ENCODE measurements at places on chromosomes 5 and 9.

DNA sequence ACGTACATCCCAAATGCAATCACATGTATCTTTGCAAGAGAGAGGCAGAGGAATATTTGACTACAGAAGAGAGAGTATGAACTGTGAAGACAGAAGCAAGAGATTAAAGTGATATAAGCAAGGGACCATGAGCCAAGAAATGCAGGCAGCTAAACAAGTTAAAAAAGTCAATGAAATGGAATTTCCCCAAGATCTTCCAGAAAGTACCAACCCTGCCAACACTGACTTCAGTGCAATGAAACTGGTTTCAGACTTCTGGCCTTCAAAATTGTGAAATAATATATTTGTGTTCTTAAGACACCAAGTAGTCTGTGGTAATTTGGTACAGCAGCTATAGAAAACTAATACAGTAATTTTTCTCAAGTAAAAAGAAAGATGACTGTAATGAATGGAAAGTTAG, 20.9 kb downstream of the FOXI1 start:
- no peak for DNase-seq

DNA sequence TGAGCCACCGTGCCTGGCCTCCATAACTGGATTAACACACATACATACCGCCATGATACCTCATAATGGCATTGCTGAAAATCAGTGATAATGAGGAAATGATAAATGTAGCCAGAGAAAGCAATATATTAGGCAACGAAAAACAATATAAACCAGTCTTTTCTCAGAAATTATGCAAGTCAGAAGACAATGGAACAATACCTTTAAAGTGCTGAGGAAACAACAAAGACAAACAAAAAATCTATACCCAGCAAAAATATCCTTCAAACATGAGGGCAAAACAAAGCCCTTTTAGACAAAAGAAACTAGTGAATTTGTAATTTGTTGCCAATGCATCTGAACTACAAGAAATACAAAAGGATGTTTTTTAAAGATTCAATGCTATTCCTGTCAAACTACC, 98.2 kb upstream of the TNFAIP8 start:
- no peak for DNase-seq

GRCh38 chr5:136212252-136212721, 19.3 kb upstream of the SMIM32 start:
- DNase-seq = peak; percentile 81

DNA sequence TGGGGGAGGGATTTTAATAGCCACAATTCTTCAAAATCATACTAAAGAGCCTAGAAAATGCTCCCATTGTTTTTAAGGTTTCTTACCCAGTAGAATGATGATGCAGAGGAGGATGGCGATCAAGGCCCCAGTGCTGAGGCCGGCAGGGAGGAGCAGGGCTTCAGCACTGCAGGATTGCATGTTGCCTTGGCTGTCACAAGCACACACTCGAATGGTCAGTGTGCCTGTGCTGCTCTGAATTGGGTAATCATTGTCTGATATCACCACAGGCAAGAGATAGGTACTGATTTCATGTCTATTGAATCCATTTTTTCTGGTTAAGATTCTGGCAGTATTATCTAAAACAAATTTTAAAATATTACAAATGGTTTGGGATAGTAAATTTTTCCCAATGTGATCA, 153.3 kb downstream of the CDH10 start:
- DNase-seq = no peak

- DNase-seq = peak; percentile 53
Observed at GRCh38 chr9:137113385-137114159, 961 bp downstream of the DPP7 start.

DNA sequence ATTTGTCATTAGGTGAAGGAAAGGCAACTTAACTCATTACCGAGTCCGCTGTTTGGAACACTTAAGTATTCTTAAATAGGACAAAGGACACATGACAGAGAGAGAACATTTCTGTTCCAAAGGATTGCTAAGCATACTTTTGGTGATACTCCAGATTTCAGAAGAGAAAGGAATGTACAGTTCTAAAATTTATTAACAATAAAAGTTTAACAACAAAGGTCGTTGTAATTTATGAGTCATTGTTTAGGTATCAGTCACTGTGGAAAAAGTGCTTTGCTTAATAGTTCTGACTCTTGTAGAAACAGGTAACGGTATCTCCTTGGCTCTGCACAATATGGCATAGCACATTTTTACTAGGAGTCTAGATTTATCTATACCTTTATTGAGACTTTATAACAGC, 36.3 kb upstream of the PAM start:
- DNase-seq = peak; percentile 14

DNA sequence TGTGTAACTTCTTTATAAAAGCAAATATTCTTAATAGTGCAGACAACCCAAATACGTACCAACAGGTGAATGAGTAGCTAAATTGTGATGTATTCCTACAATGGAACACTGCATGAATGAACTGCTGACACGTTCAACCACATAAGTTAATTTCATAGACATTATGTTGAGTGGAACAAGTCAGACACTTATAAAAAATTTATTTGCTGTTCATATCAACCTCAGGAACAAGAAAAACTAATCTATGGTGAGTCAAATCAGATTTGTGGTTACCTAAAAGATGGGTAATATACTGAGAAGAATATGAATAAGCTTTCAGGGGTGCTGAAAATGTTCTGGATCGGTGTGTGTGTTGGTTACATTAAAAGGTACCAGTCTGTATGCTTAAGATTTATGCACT, 35.7 kb downstream of the INVS start:
- no peak for DNase-seq

DNA sequence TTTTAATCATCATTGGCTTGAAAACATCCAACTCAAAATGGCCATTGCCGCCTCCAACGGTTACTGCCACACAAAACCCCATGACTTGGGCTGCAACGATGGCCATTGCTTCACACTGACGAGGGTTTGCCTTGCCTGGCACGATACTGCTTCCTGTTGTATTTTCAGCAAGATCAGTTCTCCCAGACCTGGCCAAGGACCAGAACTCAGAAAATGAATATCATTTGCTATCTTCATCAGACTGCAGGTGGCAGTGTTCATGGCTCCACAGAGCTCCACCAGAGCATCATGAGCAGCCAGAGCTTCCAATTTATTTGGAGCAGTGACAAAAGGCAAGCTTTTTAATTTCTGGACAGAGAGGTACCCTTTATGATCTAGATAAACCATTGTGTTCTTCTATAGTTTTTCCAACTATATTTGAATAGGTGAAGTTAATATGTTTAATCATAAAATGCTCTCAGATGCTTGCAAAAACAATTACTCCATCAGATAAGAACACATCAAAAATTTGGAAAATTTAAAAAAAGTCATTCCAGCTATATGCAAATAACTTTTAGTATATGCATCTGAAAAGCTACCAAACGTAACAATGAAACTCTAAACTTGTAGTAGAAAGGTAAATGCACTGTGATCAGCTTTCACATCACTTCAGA, 10.4 kb downstream of the AMACR start:
- DNase-seq = peak; percentile 80

- DNase-seq = no peak
Observed at GRCh38 chr9:121324316-121324715, 45.7 kb downstream of the STOM start.

GRCh38 chr9:86069206-86069869, 30.0 kb downstream of the GOLM1 start:
- DNase-seq = no peak

DNA sequence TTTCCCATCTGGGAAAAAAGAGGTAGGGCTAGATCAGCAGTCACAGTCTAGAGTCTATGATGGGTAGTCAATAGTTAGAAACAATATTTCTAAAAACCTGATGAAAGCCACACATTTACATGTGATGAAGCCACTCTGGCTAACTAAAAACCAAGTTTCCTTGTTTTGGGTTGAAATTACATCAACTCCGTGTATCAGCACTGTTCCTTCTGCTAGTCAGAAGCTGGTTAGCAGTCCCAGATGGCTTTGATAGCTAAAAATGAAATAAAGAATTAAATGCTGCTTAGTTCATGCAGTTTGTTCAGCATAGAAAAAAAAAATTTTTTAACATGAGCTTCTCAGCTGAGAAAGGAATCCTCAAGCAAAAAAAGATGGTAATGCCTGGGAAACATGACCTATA, 136.7 kb downstream of the FAM114A2 start:
- DNase-seq = no peak

- no peak for DNase-seq
Observed at GRCh38 chr5:179991106-179991505, 80.5 kb downstream of the RNF130 start.

GRCh38 chr9:87157366-87158031, 210.2 kb upstream of the GAS1 start:
- peak; percentile 60 for DNase-seq

DNA sequence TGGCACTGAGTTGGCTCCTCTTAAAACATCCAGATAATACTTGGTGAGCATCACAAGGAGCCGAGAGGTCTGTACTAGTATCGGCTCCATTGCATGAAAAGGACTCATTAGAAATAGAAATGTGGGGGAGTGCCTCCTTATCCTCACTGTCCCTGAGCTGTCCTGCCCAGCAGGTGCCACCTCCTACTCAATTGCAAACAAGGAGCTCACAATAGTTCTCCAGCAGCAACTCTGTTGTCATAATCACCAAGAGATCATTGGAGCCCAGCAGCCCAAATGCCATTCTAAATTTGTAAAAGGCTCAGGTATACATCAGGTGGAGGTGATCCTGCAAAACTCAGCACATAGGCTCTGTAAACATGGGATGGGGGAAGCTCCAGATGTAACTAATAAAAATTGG, 99.1 kb downstream of the PLK2 start:
- DNase-seq = no peak

DNA sequence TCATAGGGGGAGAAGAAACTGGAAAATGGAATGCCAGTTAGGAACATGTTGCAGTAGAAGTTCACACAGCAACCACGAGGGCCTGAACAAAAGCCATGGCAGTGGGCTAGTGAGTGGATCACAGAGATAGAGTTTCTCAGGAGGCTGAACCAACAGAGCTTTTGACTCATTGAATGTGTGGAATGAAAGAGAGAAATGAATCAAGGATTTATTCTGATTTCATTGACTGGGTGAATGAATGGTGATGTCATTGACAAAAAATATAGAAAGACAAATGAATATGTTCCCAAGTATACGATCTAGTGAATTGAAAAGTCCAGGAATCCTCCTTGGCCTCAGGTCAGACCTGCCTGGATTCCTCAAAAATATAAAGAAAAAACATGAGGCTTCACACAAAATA, 99.2 kb downstream of the ZNF462 start:
- no peak for DNase-seq

GRCh38 chr5:111932199-111932598, 175.2 kb upstream of the NREP start:
- no peak for DNase-seq

- DNase-seq = peak; percentile 88
Observed at GRCh38 chr9:113876151-113876992, at the start of gene ZNF618. Gene ZNF618 (plus strand): TSS chr9:113876309. CDS start chr9:113876381, 72 bp downstream.

DNA sequence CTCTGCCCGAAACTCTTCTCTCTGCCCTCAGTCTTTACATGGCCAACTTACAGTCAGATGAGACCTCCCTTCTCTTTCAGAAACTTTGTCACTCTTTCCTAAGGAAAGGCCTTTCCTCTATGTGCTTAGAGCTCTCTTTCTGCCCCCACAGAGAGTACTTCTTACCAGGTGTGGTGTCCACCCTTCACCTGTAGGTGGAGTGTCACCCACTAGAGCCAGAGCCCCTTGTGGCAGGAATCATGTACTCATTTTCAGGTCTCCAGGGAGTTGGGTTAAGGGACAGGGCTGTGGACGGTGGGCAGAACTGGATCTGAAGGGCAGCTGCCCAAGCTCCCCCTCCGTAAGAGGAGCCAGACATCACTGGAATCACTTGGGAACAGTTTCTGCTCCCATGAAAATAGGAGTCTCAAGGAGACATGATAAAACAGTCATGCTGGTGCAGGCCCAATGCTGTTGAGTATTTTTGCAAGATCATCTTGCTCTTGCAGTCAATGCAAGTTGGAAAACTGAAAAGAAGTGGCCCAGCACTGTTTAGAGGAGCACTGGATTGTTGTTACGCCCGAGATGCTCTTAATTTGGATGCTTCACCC, 436.7 kb downstream of the ZSWIM6 start:
- DNase-seq = peak; percentile 5

DNA sequence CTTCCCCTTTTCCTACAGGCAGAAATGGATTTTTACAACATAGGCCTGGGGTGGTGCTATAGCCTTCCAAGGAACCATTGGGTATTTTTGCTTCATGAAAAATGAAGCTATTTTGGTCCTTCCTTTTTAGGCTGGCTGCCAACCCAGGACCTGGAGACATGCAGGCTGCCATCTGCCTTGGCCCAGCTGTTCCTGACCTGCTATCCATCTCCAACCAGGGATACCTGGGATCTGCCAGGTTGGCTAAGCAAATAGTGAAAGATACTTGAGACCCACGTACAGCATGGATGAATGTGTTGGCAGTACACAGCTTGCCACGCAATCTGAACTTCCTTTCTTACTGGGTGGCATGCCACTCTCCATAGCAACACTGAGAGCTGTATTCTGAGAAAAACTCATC, 31.1 kb downstream of the MRPS27 start:
- no peak for DNase-seq

- no peak for DNase-seq
Observed at GRCh38 chr5:16580382-16580781, 36.4 kb downstream of the RETREG1 start.

- peak; percentile 85 for DNase-seq
Observed at GRCh38 chr5:150141544-150142184, 14.0 kb downstream of the PDGFRB start.

- no peak for DNase-seq
Observed at GRCh38 chr9:97981846-97982682, 1.1 kb upstream of the ANP32B start.

- no peak for DNase-seq
Observed at GRCh38 chr9:72983056-72983455, 30.2 kb upstream of the ALDH1A1 start.

- peak; percentile 72 for DNase-seq
Observed at GRCh38 chr9:70111042-70111602, 67.5 kb downstream of the MAMDC2 start.

DNA sequence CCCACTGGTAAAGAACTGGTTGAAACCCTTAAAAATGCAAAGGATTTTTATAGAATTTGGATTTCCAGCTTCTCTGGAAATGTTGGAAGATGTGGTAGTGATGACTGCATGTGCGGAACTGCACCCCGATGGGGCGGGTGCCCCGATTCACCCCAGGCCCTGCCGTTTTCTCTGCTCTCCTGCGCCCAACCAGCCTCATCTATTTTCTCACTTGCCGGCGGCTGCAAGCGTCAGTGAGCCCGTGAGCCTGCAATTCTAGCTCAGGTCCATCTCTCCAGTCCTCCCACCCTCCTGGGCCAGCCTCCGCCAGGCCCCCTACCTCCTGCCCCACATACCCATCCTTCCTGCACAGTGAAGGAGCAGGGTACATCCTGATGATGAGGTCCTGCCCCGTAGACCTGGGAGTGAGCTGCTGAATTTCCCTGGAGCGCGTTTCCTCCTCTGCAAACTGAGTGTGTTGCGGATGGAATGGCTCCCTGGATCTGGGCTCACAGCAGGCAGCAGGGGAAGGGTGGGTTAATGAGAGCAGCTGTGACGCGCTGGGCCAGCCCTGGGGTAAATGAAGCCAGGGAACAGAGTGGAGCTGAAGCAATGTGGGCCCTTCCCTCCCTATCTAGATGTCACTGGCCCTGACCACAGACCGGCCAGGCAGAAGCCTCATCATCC, 45.9 kb upstream of the PHYKPL start:
- DNase-seq = no peak

GRCh38 chr9:101209670-101210069, 175.1 kb downstream of the BAAT start:
- DNase-seq = no peak

GRCh38 chr9:22008717-22009505, at the start of gene CDKN2B:
Gene CDKN2B (minus strand): TSS chr9:22009305. CDS start chr9:22008953, 352 bp downstream.
- peak; percentile 99 for DNase-seq

- DNase-seq = no peak
Observed at GRCh38 chr5:77781076-77781475, 4.9 kb upstream of the TBCA start.

- DNase-seq = peak; percentile 66
Observed at GRCh38 chr9:126702151-126703001, 88.6 kb downstream of the LMX1B start.
